ENCODE measurements at places on chromosomes 5 and 9.
A peak's percentile ranks its signal among the peaks of the same experiment; 100 is the strongest.

GRCh38 chr9:114303977-114304376, 18.9 kb upstream of the ORM1 start:
- DNase-seq: no peak

DNA sequence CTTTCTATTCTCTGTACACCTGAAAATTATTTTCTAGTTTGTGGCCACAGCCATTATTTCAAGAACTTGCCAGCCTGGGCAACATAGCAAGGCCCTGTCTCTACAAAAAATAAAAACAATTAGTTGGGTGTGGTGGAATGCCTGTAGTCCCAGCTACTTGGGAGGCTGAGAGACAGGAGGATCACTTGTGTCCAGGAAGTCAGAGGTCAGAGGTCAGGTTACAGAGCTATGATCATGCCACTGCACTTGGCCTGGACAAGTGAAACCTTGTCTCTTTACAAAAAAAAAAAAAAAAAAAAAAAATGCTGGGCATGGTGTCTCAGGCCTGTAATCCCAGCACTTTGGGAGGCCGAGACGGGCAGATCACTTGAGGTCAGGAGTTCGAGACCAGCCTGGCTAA, 58.3 kb downstream of the HMGCR start:
- DNase-seq: no peak

- DNase-seq: no peak
Measured at GRCh38 chr5:38816083-38817030, 29.5 kb upstream of the OSMR start.

- no peak for DNase-seq
Measured at GRCh38 chr5:78793907-78794662, 145.5 kb upstream of the LHFPL2 start.

DNA sequence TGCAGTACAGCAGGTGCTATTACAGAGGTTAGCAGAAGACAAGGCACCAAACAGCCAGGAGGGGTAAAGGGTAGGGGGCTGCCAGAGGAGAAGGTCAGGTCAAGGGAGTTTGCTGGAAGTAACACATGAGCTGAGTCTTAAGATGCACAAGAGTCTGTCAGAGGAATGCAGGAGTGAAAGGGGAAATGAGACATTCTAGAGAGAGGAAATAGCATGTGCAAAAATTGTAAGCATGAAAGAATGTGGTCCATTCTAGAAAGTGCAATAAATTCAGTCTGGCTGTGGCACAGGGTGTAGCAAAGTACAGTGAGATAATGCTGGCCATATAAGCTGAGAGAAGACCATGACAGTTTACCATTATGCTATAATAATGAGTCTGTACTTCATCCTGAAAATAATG, 6.6 kb downstream of the GOLGA1 start:
- no peak for DNase-seq

DNA sequence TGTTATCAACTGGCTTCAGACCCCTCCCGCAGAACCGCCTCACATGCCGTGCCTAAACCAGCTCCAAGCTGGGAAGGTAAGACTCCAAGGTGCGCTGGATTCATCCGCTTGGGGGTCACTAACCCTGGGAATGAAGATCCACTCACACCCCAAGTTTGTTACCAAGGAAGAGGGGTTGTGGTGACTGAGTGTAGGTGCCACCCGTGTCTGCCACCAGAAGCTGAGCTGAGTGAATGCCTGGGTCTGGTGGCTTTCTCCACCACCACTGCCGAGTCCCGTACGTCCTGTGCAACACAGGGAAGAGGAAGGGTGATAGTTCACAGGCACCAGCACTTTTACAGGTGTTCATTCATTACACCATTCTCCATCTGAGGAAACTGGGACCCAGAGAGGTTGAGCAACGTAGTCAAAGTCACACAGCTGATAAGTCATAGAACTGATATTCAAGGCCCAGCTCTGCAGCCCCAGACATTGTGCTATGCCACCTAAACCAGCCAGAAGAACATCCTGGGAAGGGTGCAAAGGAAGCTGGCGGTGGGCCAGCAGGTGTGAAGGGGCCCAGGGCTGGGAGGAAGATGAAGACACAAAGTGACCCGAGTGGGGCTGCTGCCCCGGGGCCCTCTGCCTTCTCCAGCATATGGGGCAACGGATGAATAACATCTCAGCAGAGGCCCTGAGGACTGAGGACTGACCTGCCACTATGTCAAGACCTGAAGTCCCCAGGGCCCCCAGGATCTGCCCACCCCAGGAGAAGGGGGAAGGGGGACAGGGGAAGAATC, 70.9 kb upstream of the PPP1R26 start:
- no peak for DNase-seq

- DNase-seq: no peak
Measured at GRCh38 chr5:150106674-150107426, 20.5 kb upstream of the CSF1R start.

GRCh38 chr5:36728697-36729543, 122.5 kb downstream of the SLC1A3 start:
- peak; percentile 21 for DNase-seq

GRCh38 chr5:14406554-14406849, 175.1 kb upstream of the OTULINL start:
- DNase-seq: no peak

GRCh38 chr5:157106630-157107461, 2.0 kb downstream of the HAVCR2 start:
- DNase-seq: no peak

GRCh38 chr9:137276473-137277328, 825 bp upstream of the TOR4A start:
- no peak for DNase-seq

GRCh38 chr5:111697215-111697614, 59.8 kb downstream of the NREP start:
- peak; percentile 5 for DNase-seq

DNA sequence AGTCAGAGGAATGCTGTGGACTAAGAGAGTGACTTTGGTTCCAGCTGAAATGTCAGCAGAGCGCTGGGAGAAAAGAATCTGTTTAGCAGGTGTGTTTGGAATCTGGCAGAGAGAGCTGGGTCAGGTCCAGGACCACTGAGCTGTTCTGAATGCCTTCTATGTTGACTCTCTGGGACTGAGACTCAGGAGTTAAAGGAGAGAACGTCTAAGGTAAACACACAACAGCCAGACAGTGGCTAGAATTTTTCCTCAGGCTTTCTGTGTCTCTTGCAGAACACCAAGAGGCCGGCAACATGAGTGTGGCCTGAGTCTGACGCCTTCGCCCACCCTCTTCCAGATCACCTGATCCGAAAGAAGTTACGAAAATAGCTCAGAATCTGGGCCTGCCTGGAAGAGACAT, 107.2 kb upstream of the ZNF462 start:
- no peak for DNase-seq

- no peak for DNase-seq
Measured at GRCh38 chr9:93086447-93087224, 9.4 kb upstream of the CARD19 start.

GRCh38 chr9:136404801-136405136, 4.8 kb upstream of the SNAPC4 start:
- DNase-seq: no peak

- no peak for DNase-seq
Measured at GRCh38 chr9:79292731-79293280, 279.0 kb upstream of the TLE4 start.

- DNase-seq: no peak
Measured at GRCh38 chr5:37437711-37438110, 58.6 kb downstream of the WDR70 start.

GRCh38 chr9:69674716-69675438, 2.7 kb upstream of the APBA1 start:
- DNase-seq: peak; percentile 14

DNA sequence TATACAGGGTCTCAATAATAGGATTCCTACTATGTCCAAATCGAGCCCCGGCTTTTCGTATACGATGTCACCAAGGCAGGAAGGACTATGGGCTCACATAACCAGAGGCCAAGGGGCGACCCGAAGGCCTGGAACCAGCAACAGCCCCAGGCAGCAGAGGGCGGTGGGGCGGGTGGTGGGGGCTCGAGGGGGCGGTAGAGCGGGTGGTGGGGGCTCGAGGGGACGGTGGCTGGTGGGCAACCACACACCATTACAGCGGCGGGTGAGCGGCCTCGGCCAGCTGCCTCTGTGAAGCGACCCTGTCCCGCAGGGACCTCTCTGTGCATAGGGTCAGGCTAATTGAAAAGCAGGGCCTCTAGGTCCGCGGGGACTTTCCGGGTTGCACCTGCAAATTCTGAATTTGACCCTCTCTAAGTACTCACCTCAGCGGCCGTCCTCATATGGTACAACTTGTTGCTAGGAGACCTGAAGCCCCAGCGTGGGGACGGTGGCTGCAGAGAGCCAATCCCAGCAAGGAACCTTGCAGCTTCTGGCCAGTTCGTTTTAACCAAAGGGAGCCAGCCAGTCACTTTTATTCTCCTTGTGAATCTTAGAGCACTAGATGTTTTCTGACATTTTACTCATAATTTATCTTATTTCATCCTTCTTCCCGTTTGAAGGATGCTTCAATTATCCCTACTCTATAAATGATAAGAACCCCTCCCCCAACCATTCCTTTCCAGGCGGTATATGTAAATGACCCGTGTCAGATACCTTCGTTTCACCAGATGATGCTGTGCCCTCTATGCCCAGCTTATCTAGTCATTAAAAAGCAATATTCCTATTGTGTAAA, at the start of gene NME5:
Gene NME5 (minus strand): TSS at position 480 of the 832 bp plus-strand sequence. CDS start 648 bp downstream, outside the sequence.
- peak; percentile 31 for DNase-seq

GRCh38 chr5:124278636-124279035, 467.8 kb downstream of the ZNF608 start:
- DNase-seq: no peak

DNA sequence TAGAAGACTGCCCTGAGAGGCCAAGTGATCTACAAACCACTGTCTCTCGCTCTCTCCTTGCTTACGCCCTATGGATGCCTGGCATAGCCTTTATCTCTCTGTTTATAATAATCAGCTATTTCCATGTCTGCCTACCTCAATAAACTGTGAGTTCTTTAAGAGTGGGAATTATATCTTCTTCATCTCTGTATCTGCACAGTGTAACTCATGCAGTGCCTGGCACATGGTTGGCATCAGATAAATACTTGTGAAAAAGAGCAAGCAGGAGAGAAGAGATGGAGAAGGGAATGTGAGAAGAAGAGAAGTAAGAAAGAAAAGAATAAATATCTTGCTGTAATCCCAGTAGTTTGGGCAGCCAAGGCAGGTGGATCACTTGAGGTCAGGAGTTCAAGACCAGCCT, 94.6 kb upstream of the TNPO1 start:
- DNase-seq: no peak

DNA sequence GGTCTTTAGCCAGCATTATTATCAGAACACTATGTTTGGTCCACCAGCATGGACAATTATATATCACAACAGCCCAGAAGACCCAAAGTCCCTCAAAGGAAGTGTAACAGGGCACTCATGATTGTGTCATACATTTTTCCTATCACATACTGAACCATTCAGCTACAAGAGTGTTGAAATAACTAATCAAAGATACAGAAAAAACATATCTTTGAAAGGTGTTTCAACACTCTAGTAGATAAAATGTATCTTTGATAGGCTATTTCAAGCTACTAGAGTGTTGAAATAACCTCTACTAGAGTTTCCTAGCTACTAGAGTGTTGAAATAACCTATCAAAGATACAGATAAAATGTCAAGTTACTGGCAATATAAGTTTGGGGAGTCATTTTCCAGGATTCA, 545.0 kb downstream of the PRR16 start:
- no peak for DNase-seq

DNA sequence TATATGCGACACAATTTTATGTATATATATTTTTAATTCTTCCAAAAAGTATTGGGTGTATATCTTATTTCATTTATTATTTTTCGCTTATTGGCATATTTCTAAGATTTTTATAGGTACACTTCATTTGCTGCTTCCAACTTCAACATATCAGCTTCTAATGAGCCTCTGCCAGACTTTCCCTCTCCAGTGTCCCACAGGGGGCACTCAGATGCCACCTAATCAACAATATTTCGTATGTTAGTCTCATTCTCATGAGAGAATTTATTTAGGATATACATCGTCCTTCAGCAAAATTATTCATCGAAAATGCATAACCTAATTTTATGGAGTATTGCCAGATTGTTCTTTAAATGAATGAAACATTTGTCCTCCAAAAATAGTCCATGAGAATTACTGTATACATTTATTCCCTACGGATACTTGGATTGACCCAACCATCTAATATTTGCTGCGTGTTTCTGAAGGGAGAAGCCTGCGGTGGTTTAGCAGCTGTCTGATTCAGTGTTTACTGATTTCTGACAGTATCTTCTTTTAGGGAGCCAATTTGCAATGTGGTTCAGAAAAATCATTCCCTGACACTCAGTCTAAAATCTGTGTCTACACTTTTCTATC, 100.6 kb upstream of the SELENOP start:
- DNase-seq: no peak

DNA sequence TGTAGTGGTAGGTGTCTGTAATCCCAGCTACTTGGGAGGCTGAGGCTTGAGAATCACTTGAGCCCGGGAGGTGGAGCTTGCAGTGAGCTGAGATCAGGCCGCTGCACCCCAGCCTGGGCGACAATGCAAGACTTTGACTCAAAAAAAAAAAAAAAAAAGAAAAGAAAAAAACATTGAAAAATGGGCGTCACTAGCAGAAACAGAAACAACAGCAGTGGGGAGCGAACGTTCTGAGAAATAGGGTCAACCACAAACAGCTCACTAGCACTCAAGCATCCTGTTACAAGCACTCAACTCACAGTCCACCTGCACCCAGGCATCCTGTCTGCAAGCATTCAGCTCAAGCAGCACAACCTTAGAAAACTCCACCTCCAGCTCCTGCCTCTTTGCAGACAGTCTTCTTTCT, 17.2 kb downstream of the TRIM14 start:
- DNase-seq: no peak

GRCh38 chr5:120103495-120103894, 360.6 kb upstream of the PRR16 start:
- DNase-seq: no peak

GRCh38 chr5:181092428-181092827, 38.5 kb downstream of the OR2V1 start:
- DNase-seq: no peak

- no peak for DNase-seq
Measured at GRCh38 chr9:23750808-23751207, 75.2 kb downstream of the ELAVL2 start.

DNA sequence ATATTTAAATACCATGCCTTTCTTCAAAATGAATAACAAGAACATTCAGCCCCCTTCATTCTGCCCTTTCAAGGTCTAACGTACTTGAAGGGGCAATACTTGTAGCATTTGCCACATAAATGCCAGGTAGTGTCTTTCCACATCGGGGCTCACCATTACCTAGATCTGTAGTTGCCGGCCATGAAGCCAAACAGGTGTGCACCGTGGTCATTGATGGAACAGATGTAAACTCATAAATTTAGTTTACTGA, 193.0 kb downstream of the CD180 start:
- no peak for DNase-seq

DNA sequence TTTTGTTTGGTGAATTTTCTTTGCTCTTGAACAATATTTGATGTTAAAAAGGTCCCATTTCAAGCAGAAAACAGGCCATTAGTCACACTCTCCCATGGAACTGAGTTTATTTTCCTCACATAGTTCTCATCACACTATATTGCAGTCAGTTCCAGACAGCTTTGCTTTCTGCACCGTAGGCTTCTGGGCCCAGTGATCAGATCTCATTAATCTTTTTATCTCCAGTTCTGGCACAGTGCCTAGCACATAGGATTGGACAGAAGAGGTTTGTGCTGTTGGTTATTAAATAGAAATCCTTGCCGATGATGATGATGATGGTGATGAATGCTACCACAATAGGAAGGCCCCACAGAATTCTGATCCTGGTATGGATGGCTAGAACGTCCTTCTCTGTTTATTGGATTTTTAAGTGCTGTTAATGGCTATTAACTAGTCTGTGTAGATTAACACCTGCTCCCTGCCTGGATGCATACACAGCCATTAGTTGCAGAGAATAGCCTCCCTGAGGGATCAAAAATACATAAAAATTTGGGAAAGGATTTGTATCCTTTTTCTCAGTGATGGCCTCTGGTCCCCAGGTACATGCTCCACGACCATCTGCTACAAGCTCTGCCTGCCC, 52.0 kb upstream of the NTRK2 start:
- DNase-seq: no peak
